ENCODE measurements at places on chromosomes 5 and 9.

GRCh38 chr9:78559449-78559885 is 262.5 kb downstream of the PSAT1 start:
- no peak for DNase-seq

- DNase-seq = no peak
These were observed 16.2 kb downstream of the ISOC1 start for GRCh38 chr5:129110742-129111141.

DNA sequence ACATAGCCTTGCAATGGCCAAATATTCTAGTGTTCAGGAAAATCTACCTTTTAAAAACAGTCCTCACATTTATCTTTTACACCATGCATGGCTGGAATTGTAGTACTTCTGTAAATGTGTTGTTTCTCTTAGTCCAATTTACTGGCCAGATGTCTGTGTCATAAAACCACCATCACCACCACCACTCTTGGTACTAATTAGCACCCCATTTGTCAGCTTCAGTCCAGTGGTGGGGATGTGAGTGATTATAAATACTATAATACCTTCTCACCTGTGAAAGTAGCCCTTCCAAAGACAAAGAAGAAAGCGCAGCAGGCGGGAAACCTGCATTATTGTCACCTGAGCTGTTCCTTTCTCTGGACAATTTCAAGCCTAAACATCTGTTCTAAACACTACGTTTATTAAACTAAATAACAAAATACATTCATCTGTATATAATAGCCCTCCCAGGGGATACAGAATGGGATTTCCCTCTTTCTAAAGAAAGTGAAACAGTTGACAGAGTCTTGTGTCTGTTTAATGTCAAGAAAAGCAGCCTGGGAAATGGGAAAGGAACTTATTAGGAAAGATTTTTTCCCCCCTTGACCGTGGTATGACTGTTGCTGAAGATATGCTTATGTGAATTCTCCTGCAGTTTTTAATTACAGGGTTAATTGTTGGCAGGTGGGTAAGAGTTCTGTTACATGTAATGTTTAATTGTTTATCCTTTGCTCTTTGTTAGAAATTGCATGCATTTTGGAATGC is 144.5 kb upstream of the NUDT12 start:
- DNase-seq = no peak

DNA sequence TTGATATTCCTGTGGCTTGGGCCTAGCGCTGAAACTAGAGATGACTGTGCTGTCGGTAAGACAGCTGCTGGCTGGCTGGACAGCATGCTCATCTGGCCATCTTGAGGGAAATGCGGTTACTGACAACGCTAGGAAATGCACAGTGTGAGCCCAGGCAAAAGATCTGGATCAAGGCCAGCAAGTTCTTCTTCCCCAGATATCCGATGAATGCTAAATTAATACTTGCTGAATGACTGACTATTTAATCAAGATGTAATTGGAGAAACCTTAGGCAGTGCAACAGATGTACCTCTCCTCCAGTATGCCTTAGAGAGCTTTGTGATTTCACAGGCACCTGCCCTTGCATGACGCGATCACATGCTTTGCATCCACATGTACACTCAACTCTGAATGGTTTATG is 659.1 kb downstream of the EFNA5 start:
- DNase-seq = no peak

- DNase-seq = no peak
These were observed 307.7 kb upstream of the ZNF608 start for GRCh38 chr5:125054146-125054545.

DNA sequence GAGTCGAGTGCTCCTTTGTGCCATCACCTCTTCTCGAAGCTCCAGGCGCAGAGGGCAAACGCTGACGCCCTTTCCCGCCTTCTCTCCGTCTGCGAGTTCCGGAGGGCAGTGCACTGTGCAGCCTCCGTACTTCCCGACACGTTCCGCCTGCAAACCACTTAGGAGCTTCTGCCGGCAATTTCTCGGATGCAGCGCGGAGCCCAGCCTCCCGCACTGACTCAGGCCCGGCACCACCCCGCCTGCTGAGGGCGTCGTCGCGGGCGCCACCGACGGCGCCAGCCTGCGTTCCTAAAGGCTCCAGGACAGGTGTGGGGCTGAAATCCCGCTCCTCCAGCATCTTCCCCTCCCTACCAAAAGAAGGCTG is 9.3 kb upstream of the TRIM36 start:
- DNase-seq = no peak

- DNase-seq = no peak
These were observed 13.1 kb upstream of the DCAF12 start for GRCh38 chr9:34139477-34140146.

DNA sequence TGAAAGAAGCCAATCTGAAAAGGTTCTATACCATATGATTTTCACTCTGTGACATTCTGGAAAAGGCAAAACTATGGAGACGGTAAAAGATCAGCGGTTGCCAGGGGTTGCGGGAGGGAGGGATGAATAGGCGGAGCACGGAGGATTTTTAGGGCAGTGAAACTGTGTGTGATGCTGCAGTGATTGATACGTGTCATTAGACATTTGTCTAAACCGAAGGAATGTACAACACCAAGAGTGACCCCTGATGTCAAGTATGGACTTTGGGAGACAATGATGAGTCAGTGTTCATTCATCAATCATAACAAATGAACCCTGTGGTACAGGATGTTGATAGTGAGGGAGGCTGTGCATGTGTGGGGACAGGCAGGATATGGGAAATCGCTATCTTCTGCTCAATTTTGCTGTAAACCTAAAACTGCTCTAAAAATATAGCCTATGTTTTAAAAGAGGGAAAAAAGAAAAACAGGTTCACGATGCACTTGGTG is 34.4 kb downstream of the ERGIC1 start:
- no peak for DNase-seq

DNA sequence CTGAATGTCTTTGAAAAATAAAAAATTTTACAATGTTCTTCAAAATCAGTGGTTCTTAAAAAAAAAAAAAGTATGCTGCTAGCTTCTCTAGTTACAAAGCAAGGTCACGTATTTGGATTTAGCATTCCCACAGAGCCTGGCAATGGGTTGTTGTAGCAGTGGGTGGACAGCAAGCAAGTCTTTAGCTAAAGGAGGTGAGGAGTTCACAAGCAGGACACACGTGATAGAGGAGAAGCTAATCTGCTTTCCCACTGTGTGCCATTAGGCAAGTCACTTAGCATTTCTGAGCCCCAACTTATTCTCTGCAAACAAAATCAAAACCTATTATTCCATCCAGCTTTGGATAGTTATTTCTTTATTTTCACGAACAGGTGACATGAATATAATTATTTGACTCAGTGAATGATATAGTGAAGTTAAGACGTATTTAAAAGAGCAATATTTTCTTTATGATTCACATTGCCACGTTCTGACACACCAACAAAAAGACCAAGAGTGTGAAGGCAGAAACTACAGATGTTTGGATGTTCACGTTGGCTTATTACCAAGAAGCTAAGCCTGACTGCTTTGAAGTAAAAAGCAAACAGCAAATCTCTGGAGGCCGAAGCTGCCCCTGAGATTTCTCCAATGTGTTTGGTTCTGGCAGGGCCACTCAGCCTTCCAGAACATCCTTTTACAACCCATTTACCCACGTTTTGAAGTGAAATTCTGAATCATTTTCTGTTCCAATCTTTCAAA is 612.1 kb upstream of the CDH6 start:
- DNase-seq = no peak

DNA sequence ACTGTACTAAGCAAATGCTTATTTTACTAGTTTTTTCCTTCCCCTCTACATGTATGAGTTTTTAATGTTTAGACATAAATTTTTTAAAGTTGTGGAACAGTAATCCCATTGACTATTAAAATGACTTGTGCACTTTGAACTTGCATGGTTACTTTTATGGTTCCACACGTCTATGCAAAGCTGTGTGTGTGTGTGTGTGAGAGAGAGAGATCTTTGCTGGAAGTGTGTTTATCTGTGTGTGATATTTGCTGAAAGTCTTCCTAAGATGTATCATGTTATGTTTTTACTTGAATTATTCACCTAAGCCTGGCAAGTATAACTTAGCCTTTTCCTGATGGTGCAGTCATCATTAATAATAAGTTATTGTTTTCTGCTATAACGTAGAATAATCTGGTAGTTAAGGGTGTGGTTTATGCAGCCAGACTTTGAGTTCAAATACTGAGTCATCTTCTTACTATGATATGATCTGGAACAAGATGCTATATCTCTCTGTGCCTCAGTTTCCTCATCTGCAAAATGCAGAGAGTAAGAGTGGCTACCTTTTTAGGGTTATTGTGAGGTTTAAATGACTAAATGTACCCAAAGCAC is 138.6 kb downstream of the SMARCA2 start:
- no peak for DNase-seq

GRCh38 chr9:113593682-113594281 is 130.3 kb downstream of the RGS3 start:
- no peak for DNase-seq

GRCh38 chr5:32419791-32420190 is 24.7 kb downstream of the ZFR start:
- DNase-seq = no peak

DNA sequence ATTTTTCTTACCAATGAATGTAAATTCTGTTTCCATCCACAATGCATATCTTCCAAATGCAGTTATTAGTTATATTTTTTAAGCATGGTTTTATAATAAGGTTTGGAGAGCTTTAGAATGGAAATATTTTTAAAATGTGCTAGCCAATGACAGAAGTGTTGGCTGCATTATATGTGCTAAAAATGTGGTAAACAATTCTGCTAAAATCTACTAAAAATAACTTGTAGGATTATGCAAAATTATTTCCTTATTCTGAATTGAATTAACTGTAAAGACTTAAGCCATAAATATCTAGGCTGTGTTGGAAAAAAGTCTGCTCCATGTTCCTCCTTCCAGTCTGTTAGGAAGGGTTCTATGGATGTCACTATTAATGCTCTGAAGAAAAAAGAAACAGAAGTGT is 503.3 kb downstream of the PRR16 start:
- DNase-seq = no peak

- no peak for DNase-seq
These were observed 2.2 kb upstream of the ERAP1 start for GRCh38 chr5:96809921-96810320.

DNA sequence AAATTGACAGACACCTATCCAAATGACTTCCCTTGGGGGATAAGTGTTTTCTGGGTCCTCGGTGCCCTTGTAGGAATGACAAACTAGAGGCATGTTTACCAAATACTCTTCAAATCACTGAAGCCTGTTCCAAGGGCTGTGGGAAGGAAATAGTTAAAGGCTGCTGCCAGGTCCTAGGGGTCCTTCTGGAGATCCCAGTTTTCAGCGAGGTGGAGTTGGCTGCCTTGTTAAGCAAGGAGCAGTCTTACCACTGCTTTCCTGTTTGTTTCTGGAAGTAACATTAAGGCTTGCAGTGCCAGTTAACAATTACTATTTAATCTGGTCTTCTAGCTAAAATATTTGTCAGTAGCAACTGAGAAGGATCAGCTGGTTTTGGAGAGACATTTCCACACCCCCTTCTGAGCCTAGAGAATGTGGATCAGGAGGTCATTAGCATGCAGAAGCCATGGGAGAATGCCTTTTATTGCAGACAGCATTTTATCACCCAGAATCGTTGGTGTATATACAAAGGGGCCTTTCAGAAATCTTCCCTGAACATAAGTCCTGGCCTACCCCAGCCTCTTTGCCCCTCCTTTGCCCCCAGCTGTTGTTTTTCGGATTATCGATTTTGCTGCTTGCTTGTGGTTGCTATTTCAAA is 238.8 kb downstream of the DMAC1 start:
- no peak for DNase-seq

DNA sequence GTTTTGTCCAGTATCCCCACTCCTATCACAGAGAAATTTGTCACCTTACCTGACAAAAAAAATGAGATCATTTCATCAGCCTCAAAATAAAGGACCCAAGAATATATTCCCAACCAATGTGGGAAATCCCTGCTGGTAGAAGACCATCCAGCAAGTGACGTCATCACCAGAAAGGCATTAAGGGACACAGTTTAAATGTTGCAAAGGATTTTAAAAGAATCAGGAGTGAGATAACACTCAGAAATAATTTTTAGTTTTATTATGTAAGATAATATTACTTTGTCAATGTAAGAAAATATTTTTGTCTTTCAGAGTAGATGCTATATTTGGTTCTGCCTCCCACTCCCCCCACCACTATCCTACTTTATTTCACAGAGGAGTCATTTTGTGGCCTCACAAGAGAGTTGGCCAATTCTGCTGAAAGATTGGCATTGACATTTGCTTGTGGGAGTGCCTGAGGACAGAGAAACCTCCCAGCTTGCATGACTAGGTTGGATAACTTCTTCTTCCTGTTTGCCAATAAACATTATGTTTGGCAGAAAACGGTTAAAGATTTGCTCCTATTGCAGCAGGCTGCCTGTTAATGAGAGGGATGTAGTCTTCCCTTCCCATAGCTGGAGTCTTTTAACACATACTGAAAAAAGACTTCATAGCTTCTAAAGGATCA is 288.6 kb upstream of the DAB2 start:
- no peak for DNase-seq

GRCh38 chr5:92741906-92742305 is 839.1 kb downstream of the NR2F1-AS1 start:
- DNase-seq = no peak

DNA sequence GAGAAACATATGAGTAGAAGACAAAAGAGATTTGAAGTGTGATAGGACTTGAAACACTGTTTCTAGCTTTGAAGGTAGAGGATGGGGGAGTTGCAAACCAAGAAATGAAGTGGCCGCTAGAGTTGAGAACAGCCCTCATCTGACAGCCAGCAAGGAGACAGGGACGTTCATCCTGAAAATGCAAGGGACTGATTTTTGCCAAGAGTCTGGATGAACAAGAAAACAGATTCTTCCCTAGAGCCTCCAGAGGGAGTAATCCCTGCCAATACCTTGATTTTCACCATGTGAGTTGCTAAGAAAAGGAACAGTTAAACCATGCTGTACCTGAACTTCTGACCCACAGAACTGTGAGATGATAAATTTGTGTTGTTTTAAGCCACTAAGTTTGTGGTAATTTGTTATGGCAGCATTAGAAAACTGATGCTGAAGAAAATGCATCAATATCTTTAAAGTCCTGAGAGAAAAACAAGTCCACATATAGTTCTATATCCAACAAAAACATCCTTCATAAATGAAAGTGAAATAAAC is 154.0 kb upstream of the ADAMTSL1 start:
- DNase-seq = no peak

DNA sequence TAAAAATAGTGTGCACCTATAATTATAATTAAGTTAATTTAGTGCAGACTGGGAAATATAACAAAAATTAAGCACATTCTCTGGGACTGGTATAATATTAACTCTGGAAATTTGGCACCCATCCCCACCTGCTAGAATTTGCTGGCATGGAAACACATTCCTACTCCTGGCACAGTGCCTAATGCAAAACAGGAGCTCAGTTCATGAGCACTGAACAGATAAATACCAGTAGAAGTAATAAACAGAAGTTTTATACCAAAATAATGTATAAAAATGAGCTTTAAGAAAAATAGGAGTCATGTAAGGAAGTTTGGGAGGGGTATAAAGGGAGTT is 23.7 kb upstream of the NPR3 start:
- no peak for DNase-seq
